ENCODE measurements at places on chromosomes 16 and 17. TPM values are rescaled to one million over a fixed set of nuclear protein-coding genes. Genes with fewer than 3 reads are reported as not detected.

TMEM220 gene
- 0.50 TPM for total RNA-seq

- DNase-seq: no peak
Observed at GRCh38 chr16:85276258-85276657, 164.0 kb upstream of the CIBAR2 start.

ZNF469 gene
- total RNA-seq: 0.23 TPM

ALOX15 gene
- not detected for total RNA-seq

CSNK1D gene
- 115 TPM for total RNA-seq

GRCh38 chr16:73149334-73149733 lies 101.4 kb upstream of the ZFHX3 start:
- DNase-seq: no peak

DNA sequence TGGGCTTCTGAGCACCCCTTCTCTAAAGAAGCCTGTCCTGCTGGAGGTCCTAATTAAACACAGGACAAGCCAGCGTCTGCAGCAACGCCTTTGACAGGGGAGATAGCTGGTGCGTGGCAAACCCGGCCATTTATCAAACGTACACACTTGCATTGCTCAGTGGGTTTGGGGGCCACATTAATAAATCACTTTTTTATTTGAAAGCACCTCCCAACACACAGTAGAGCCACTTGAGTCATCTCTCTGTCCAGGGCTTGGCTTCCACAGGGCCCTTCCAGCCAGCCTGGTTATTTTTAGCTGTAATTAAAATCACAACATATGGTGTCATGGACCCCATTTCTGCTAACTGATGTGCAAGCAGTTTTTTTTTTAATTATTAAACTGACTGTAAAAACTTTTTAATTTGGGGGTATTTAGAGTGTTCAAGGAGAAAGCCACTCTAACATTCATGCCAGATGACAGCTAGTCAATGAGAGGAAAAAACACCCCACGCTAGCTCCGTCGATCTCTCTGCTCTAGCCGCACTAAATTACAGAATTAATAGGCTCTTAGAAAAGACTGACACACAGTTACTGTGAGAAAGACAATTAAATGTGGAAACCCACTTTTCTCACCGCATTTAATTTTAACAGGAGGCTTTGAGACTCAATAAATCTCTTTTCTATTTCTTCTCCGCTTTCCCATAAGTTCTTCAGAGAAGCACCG lies 201.0 kb upstream of the WSCD1 start:
- no peak for DNase-seq

CTF1 gene
- 0.31 TPM for total RNA-seq

GRCh38 chr17:1645207-1646171 lies at the start of gene SCARF1:
Gene SCARF1, minus strand, starts transcription at chr17:1645732. Its CDS starts 35 bp downstream, at chr17:1645697.
- no peak for DNase-seq

ARHGDIG gene
- not detected for total RNA-seq

GRCh38 chr16:85029408-85029784 lies 1.8 kb downstream of the KIAA0513 start:
- DNase-seq: peak; percentile 64

DNA sequence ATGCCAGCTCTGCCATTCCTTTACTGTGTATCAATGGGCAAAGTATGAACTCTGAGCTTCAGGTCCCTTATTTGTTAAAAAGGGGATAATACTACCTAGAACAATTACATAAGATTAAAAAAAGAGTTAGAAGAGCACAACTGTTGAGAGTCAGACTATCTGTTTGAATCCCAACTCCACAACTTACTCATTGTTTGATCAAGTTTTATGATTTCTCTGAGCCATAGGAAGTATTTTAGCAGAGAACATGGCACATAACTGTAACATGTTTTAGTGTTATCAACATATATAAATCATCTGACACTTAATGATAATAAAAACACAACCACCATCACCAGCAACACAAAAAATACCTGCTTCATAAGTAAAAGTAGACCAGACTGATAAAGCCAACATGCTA lies 421.3 kb downstream of the ZFHX3 start:
- no peak for DNase-seq

- DNase-seq: no peak
Observed at GRCh38 chr16:66705790-66706505, 9.4 kb upstream of the CMTM4 start.

GRCh38 chr17:64155129-64155528 lies 25.2 kb upstream of the ERN1 start:
- no peak for DNase-seq

DNA sequence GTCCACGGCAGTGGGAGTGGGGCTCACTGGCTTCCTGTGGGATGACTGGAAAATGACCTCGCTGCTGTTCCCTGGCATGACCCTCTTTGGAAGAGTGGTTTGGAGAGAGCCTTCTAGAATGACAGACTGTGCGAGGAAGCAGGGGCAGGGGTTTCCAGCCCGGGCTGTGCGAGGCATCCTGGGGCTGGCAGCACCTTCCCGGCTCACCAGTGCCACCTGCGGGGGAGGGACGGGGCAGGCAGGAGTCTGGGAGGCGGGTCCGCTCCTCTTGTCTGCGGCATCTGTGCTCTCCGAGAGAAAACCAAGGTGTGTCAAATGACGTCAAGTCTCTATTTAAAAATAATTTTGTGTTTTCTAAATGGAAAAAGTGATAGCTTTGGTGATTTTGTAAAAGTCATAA lies 7.8 kb upstream of the RNF213 start:
- peak; percentile 86 for DNase-seq

DNA sequence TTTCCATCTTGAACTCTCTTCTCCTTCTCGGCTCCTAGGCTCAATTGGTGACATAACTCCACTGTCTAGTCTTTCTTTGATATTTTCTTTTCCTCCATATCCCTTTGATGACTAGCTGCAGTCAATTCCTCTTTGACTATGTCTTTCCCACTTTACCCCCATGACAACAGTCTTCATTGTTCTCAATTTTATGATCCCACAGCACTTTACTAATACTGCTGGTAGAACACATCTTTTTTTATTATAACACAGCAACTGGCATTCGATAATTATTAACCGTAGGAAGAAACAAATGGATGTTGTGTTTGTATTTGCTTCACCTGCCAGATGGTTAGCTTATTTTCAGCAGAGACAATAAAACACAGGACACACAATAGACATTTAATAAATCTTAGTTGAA lies 1.3 kb downstream of the KRTAP3-3 start:
- no peak for DNase-seq

Data from activated CD4-positive, alpha-beta T cell treated with anti-CD3 and anti-CD28 coated beads, Interleukin-2, amount 10 ng/mL, durations not matched to agents 7 days and 5 days (primary cell).